ENCODE measurements at places on chromosomes 16 and 17.

- peak; percentile 22 for DNase-seq
Observed at GRCh38 chr17:6936370-6937028, 59.4 kb upstream of the ALOX12 start.

- no peak for DNase-seq
Observed at GRCh38 chr17:72640415-72641165, 451.9 kb downstream of the SLC39A11 start.

- DNase-seq: peak; percentile 82
Observed at GRCh38 chr17:3944485-3945388, 19.5 kb downstream of the ATP2A3 start.

GRCh38 chr17:38982858-38983746 is 15.9 kb upstream of the FBXO47 start:
- peak; percentile 80 for DNase-seq

GRCh38 chr17:57766318-57766943 is 21.3 kb upstream of the CCDC182 start:
- DNase-seq: no peak

DNA sequence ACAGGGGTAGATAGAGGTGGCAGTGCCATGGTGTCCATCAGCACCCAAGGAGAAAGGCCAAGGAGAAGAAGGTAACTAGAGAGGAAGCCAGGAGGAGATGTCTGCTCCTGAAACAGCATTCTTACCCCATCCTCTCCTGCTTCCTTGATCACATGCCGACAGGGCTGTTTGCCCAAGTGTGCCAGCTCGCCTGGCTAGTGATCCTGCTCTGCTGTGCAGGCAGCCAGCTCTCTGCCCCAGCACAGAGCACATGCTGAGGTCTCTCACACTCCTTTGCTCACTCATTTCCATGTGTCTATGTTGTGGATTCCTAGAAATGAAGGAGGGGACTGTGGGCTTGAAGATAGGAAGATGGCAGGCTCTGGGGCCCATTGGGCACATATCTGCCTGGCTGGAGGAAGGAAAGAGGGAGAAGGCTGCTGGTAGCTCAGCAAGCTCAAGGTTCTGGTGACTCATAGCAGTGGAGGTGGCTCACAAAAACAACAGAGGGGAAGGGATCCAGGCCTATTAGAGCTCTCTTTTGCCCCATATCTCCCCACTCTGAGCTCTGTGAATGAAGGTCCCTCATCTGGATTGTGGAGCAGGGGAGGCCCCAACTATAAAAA is 54.3 kb downstream of the NEUROD2 start:
- DNase-seq: peak; percentile 38

DNA sequence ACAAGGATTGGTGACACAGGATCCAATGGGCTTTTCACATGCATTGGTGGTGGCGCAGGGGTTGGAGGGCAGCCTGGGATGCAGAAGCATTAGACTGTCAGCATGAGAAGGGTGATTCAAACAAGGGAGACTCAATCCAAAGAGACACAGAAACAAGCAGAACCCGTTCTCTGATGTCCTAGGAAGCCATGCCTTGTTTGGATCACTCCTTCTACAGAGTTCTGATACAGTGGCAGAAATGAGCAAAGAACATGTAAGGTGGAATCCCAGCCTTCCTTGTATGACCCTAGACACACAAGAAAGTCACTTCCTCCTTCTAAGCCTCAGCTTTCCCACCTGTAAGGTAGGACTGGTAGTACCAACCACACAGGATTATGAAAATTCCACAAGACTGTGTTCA is 5.7 kb downstream of the KRT33B start:
- no peak for DNase-seq

DNA sequence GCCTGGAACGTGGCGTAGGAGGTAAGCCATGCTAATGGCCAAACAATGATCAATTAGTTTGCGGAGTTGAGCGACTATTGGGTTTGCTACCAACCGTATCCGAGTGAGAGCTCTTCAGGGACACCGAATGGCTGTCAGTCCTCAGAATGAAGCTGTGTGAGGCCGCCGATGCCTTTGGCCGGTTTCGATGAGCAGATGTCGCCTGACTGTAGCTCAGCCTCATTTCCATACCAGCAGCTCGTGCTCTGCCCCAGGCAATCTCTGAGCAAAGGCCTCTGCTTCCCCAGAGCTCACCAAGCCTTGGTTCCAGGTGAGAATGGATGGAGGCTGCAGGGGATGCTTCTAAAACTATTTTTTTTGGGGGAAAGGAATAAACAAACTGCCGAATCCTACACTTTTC is 111.7 kb upstream of the HS3ST4 start:
- DNase-seq: no peak

- DNase-seq: peak; percentile 46
Observed at GRCh38 chr16:72099377-72099818, 5.8 kb downstream of the DHX38 start.

DNA sequence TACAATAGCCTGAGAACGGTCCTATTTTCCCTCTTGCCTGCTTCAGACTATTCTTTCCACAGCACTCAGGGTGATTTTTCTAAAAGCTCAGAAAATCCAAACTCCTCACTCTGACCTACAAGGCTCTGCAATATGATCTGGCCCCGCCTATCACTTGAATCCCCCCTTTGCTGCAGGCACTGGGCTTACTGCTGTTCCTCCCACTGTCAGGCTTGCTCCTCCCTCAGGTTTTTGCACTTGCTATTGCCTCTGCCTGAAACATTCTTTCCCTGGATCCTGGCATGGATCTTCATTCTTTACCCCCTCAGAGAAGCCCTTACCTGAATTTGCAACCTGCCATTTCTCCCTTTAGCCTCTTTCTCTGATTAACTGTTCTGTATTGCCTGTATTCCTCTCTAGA is 52.3 kb downstream of the RPGRIP1L start:
- no peak for DNase-seq

- DNase-seq: no peak
Observed at GRCh38 chr17:50003911-50004310, 8.9 kb upstream of the DLX3 start.

DNA sequence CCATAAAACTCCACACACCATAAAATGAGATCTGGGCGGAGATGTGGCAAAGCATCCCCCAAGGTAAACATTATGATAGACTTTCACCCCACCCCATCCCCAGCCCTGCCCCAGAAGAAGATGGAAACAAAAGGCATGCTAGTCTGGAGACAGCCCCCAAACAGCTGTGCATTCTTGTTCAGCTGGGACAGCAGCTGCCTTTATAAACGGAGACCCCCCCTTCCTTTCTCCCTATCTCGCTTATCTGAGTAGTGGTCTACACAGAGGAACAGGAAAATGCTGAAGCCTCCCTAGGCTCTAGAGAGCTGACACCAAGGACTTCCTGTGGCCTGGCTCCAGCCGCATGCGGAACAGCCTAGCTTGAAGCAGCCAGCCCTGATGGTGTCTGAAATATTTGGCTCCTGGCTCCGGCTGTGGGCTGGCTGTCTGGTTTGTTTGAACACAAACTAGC is 190.3 kb upstream of the ANKFN1 start:
- DNase-seq: no peak

- no peak for DNase-seq
Observed at GRCh38 chr17:12040478-12040877, 19.8 kb downstream of the MAP2K4 start.

DNA sequence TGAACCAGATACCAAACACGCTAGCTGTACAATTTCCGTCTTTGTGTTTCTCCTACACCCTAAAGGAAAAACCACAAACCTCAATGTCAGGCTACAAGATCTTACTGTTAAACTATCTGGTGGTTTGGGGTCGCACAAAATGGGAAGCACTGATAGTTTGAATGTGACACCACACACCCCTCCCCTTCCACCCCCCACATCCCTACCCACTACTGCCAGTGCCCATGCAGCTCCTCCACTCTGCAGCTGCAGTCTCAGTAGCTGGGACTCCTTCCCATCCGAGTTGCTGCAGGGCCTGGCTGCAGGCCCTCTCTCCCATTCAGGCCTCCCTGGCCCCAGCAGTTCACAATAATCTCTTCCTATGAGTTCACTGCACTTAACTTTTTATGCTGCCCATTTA is 18.4 kb downstream of the TRAP1 start:
- no peak for DNase-seq

GRCh38 chr16:526181-527014 is 1.1 kb upstream of the CAPN15 start:
- DNase-seq: peak; percentile 27

GRCh38 chr17:81057079-81057730 is 22.3 kb downstream of the BAIAP2 start:
- DNase-seq: no peak

GRCh38 chr17:37729905-37730304 is 15.0 kb downstream of the HNF1B start:
- no peak for DNase-seq

- no peak for DNase-seq
Observed at GRCh38 chr17:14875557-14876412, 389.3 kb downstream of the PMP22 start.

GRCh38 chr16:68972720-68973119 is 129.4 kb downstream of the TANGO6 start:
- peak; percentile 75 for DNase-seq

DNA sequence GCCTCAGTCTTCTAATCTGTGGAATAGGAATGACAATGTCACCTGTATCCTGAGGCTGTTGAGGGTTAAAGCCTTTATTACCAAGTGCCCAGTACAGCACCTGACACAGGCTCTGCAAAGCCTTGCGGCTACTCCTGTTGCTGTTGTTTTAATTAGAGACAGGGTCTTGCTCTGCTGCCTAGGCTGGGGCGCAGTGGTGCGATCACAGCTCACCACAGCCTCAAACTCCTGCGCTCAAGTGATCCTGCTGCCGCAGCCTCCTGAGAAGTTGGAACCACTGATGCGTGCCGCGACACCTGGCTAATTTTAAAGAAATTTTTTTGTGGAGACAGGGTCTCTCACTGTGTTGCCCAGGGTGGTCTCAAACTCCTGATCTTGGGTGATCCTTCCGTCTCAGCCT is 5.4 kb downstream of the GSE1 start:
- no peak for DNase-seq

- DNase-seq: peak; percentile 22
Observed at GRCh38 chr16:20884240-20884556, 16.0 kb downstream of the DCUN1D3 start.

DNA sequence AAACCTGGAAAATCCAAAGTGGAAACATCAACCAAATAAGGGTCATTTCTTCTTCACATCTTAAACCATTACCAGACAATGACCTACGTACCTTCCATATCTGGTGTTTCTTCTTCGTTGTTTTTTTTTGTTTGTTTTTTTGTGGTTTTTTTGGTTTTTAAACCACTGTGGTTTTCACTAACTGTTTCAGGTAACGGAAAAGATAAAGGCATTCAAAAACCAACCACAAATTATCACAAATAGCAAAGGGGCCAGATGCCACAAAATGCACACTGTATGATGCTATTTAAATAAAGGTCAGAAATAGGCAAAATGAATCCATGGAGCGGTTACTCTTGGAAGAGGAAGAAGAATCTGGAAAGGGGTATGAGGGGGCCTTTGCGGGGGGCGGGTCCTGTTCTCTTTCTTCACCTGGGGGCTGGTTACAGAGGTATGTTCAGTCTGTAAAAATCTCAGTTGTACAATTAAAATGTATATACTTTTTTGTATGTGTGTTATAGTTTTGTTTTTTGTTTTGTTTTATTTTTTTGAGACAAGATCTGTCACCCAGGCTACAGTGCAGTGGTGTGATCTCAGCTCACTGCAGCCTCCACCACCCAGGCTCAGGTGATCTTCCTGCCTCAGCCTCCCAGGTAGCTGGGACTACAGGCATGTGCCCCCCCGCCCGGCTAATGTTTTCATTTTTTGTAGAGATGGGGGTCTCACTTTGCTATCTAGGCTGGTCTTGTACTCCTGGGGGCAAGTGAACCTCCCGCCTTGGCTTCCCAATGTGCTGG is 29.6 kb downstream of the LITAF start:
- no peak for DNase-seq

DNA sequence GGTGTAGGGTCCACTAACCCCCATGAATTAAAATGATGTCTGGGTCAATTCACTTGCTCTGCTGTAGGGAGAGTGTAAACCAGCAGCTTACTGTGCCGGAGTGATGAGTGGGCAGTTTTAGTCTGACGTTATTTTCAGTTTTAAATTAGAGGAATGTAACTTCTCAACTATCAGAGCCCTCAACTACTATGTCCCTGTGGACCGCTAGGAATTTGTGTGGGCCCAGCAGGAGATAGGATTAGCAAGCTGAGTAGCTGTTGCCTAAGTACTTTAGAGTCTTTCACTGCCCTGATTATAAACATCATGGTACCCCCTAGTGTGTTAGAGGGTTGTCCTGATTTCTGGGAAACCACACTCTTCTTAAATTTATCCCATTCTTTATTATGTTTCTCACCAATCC is 11.4 kb downstream of the MARVELD3 start:
- DNase-seq: peak; percentile 98

- DNase-seq: peak; percentile 62
Observed at GRCh38 chr17:47413872-47414271, 90.1 kb downstream of the EFCAB13 start.

DNA sequence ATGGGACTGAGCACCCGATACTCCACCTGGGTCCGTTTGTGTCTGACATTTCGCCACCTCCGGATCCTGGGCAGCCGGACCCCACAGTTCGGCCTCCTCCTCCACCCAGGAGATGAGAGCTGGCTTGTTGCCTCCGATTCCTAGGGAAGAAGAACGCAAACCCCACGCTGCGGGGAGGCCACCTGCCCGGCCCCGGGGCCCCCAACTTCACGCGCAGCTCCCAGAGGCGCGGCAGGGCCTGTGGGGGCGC is 542 bp downstream of the ZNF764 start:
- no peak for DNase-seq

- no peak for DNase-seq
Observed at GRCh38 chr16:31488468-31489297, 5.8 kb downstream of the SLC5A2 start.

DNA sequence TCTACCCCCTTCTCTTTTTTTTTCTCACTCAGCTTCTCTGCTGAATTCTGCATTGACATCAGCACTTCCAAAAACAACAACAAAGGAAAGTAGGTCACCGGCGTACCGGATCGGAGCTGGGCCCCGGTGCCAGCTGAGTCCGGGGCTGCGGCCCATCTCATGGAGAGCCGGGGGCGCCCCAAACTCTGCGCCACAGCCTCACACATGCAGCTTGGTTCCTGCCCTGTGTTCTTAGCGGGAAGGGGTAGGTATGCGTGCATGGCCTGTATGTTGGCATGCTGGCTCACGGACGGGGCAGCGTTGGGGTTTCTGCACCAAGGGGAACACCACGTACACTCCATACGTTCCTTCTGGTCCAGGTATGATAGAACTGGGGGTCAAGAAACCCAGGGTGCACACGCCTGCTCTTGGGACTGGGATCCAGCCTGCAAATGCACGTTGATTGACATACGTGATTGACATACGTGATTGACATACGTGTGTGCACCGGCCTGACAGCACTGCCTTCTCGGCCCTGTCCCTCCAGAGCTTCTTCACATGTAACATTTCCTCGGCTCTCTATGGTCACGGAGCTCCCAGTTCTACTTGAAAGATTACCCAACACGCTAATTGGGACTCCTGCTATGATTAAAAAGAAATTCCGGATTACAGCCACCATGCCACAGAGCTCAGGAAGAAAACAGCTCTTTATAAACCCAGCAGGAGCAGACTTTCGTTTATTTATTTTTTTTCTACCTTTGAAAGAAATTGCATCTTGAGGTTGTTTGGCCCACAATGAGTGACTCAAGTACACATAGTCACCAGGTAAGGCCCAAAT is 88.7 kb downstream of the RPA1 start:
- no peak for DNase-seq
